ENCODE measurements at places on chromosomes 7 and 10. TPM values are rescaled to one million over a fixed set of nuclear protein-coding genes. Genes with fewer than 3 reads are reported as not detected.

IFIT5 gene
- polyA plus RNA-seq, result 11.0 TPM

HOXA9 gene
- not detected for polyA plus RNA-seq

ZPBP gene
- not detected for polyA plus RNA-seq

H2BK1 gene
- polyA plus RNA-seq, result not detected

CDC14C gene
- not detected for polyA plus RNA-seq

RTKN2 gene
- 1.2 TPM for polyA plus RNA-seq

SYPL1 gene
- polyA plus RNA-seq, result 34.0 TPM

IGFBP1 gene
- not detected for polyA plus RNA-seq

Measured in Purkinje cell (primary cell).